ENCODE measurements at places on chromosomes 3 and 15.

DNA sequence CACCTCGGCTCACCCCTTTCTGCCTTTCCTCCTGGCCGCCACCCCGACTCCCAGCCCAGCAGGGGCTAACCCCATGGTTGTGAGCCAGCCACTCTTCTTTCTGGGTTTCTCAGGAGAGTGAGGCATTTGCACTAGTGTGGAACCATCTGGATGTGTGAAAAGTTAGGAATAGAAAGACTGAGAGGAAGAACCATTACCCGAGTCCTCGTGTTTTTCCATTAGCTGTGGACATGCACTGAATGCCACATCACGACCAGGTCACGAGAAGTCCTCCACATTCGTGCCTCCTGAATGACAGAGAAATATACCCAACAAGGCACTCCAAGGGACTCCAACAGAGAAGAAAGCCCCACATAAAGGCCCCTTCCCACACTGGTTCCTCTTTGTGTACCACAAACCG is 18.0 kb upstream of the RAD18 start:
- no peak for DNase-seq

DNA sequence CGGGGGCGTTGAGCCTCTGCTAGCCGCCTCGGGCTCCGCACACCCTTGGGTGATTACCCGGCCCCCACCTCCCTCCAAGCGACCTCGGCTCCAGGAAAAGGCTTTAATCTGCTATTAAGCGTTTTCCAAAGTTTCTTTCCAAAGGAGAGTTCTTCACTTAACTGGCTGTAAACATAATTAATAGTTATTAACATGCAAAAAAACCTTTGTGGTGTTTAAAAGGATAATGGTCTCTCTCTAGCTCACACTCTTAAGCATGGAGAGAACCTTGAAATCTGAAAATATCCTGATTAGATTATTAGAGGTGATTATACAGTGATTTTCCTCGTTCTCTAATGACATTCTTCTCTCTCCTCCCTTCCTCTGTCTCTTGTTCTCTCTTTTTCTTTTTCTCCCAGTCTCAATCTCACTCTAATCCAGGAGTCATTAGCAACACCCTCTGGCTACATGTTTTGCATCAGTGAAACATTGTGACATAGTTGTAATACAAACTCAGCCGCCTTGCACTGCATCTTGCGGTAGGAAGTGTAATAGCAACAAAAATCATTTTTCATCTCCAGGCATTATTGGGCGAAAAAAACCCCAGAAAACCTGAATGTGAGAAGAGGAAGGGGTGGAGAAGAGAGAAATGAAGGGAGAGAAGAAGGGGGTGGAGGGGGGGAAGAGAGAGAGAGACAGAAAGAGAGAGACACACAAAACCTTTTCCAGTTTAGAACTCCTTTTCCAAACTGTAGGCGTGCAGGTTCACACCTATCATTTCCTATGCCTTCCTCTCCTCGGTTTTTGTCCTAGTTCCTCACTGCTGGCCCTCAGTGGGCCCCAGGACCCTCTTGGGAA is 24.4 kb downstream of the NR2F2 start:
- DNase-seq: no peak

DNA sequence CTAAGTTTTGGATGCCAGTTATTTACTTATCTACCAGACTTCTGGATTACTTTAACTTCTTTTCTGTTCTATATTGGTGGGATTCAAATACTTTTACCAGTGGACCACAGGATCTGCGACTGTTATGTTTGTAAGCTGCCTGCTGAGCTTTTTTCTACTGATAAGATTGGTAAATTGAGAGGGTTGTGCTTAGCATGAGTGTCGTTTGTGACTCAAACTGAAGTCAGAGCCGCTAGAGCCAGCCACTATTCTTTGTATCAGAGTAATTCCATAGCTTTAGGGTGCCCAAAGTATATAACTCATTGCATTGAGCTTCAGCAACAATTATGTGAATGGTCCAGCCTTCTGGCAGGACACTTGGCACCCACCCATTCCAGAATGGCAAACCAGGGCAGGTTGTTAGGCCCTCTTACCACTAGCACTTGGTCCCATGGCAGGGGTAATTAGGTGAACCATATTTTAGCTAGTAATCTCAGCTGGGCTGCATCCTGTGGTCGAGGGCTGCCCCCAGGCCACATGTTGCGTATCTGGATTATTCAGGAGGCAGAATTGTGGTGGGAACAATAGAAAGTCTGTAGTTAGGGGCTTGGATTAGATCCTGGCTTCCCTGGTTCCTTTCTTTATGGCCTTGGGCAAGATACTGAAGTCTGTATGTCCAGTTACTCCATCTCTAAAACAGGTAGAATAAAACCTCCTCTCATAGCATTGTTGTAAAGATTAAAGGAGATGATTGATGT is 6.0 kb downstream of the PLCL2 start:
- no peak for DNase-seq

GRCh38 chr3:27568393-27568792 is 84.2 kb upstream of the SLC4A7 start:
- no peak for DNase-seq

DNA sequence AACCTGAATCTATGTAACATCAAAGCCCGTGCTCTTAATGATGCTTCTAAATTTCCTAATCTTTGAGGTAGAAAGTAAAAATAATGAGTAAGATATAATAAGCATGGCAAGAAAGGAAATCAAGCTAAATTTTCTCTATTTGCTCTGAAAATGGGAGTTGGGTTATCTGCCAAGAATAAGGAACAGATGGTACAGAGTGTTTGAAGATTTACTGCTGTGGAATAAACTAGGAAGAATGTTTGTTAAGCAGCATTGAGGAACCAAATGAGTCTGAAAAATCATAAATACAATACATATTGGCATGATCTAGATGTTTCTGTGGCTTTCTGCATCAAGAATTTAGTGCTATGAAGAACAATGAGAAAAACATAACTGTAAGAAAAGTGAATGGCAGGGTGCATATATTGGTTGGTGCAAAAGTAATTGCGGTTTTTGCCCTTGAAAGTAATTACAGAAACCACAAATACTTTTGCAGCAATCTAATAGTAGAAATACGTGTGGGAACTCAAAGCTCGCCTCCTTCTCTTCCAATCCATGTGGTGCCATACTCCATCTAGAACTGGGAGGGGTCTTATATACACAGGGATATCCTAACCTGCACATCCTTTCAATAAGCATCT is 87.6 kb downstream of the SUCNR1 start:
- DNase-seq: no peak

GRCh38 chr3:122358703-122359032 is 24.4 kb downstream of the MIX23 start:
- DNase-seq: no peak

GRCh38 chr15:30990446-30991254 is 778 bp downstream of the MTMR10 start:
- no peak for DNase-seq

DNA sequence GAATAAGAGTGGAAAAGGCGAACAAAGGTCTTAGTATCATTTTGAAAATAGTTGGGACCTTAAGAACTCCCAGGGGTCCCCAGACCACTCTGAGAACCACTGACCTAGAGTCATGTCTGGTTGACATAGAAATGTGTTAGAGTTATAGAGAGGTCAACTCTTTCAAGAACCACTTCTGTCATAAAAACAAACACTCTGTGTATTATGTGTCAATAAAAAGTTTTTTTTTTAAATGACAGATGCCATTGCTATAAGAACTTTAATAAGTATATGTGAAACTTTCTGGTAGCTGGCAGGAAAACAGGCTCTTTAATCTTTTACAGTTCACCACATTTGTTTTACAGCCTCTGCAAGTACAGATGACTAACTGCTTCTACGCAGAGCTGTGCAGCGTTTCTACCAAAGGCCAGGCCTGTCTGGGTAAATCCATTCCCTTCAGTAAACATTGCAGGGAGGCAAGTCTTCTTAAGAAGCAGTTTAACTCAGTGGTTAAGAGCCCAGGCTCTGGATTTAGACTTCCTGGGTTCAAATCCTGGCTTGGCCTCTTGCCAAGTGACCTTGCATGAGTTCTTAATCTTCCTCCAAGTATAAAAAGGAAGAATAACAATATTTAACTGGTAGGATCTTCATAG is 56.6 kb downstream of the RFTN1 start:
- DNase-seq: peak; percentile 31

DNA sequence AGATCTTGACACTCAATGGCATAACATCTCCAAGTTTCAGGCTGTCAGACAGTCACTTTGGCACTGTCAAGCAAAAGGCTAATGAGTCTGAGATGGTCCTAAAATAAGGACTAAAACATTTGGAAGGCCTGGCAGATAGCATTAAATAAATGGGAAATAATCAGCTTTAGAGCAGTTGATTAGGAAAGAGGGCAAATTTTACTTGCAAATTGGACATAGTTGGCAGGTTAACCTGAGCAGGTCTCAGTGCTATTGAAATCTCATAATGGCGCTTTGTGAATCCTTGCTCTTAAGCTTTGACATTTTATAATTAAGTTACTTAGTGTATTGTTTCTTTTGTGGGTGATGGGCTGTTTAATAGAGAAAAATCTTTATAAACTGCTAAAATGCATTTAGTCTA is 1003.1 kb upstream of the GBE1 start:
- no peak for DNase-seq

DNA sequence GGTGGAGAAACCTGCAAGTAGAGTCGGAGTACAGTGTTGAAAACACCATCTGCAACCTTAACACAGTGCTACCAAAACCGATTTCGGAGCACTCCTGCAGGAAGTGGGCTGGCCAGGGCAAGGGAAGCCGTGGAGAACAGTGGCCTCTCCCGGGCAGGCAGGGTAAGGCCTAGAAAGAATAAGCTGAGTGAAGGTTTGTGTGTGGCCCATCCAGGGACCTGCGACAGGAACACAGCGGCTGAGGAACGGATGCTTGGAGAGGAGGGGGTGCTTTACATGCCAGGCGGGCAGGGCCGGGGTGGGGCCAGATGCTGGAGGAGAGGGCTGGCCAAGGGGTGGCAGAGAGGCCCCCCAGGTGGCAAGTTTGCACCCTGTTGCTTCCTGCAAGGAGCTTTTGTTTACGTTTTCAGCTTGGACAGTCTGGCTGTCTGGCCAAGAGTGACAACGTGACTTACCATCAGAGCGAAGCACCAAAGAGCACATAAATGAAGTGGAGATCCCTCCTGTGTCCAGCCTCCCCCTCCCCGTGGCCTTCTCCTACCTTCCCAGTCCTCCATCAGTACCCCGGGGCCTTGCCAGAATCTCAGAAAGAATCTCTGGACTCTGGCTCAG is 156.5 kb downstream of the PGPEP1L start:
- peak; percentile 90 for DNase-seq

DNA sequence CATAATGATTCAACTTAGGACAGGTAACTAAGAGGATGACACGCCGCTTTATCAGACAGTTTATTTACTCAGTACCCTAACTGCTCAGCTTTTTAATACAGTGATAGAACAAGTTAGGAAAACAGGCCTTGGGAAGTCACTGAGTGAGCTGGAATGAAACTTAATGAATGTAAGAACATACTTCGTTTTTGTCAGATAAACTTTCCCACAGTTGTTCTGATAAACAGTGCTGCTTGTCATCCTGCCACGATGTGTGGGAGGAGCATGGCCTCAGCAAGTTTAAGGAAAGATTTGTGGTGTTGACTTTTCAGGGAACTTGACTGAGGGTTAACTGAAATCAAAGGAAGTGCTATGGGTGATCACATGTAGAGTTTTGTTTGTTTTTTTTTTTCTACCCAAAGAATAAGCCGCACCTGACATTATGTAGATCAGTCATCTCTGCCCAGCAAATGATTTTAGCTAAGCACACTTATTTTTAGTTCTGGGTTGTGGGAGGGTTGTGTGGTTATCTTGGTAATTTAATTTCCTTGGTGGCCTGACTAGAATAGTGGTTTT is 5.6 kb upstream of the P2RY14 start:
- peak; percentile 3 for DNase-seq

DNA sequence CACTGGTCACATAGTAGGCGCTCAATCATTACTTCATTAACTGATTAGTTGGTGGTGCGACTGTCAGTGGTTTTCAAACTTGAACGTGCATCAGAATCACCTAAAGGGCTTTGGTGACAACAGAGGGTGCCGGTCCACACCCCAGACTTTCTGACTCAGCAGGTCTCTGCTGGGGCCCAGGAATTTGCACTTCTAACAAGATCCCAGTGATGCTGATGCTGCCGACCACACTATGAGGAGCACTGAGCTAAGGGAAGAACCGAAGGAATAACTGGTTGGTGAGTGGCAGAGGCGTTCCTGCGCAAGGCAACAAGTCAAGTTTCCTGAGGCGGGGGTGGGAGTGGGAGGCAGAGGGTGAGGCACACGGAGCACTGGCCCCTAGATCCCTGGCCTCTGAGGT is 18.8 kb downstream of the HAPLN3 start:
- no peak for DNase-seq

DNA sequence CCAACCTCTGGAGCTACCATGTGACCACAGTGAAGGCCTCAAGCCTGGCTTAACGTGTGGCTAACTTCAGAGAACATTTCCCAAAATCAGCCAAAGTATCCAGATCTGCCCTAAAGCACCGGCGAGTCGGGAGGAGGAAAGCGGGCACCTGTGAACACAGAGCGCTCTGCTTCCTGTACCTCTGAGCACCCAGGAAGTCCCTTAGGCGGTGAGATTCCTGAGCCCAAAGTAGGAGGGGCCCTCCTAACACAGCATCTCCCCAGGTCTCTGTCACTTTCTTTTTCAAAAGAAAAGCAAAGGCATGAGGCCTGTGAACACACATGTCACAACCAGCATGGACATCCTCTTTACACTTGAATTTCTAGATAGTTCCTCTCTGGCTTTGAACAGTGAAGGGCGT is 944 bp upstream of the EIF4E3 start:
- DNase-seq: no peak

DNA sequence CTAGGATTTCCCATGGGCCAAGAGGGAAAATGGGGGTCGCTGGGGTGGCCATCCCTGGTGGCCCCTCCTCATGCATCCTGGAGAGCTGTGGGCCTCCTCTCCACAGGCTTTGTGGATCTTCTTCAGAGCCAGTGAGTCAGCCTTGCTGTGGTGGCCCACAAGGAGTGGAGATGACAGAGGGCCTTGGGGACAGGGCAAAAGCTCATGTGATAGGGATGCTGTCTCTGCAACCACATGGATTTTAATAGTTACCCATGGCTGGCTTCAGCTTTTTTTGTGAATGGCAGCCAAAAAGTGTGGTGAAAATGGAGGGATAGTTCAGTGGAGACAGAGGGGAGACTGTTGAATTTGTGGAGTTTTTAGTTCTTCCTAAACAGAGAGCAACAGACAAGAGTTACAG is 1.2 kb downstream of the TF start:
- DNase-seq: no peak

DNA sequence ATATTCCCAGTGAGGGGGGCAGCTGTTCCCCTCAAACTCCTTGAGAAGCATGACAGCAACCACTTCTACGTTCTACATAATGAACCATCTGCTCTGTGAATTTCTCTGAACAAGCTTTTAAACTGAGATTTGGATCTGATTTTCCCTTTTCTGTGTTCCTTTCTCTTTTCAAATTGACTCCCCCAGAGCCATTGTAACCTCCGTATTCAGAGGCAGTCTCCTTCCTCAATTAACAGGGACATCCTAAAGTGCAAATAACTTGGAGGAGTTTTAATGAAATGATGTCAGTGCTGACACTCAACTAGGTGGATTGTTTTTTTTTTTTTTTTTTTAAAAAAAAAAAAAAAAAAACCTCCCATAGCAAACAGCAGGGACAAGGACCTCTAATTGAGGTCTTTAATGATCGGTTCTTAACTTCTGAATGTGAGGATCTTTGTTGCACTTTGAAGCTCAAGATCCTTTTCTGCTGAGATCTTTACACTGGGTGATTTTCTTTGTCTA is 48.8 kb downstream of the ADAMTS9 start:
- DNase-seq: no peak

All from DMS53 (cell line).